ENCODE measurements at places on chromosomes 7 and 10.
A peak's percentile ranks its signal among the peaks of the same experiment; 100 is the strongest.

DNA sequence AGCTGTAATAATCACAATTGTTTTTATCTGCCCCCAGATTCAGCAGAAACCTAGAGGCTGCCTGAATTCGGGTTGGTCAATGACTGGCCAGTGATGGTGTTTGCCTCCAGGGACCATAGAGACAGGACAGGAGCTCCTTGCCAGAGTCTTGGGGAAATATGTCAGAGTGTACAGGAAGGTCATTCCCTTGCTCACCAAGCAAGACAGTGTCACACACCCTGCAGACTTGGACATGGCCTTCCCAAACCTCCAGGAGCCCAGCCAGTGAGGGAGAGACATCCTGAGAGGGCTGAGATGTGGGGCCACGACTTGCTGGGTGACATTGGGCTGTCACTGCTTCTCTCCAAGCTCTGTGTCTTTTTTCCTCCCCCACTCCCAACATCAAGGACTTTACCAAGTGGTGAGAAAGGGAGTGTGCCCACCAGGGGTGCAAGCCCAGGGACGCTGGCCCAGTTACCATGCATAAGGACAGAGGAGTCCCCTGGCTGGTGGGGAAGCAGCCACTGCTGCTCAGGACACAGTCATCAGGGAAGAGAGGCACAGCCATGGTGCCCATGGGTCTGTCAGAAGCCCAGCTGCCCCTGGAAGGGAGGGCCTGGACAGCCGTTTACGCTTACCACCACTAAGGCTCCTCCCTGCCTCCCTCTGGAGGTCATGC lies 25.3 kb upstream of the C10orf53 start:
- no peak for DNase-seq

GRCh38 chr7:157568770-157569584 lies 232.2 kb downstream of the DNAJB6 start:
- peak; percentile 79 for DNase-seq

- no peak for DNase-seq
Observed at GRCh38 chr7:19305698-19306097, 160.5 kb upstream of the FERD3L start.

DNA sequence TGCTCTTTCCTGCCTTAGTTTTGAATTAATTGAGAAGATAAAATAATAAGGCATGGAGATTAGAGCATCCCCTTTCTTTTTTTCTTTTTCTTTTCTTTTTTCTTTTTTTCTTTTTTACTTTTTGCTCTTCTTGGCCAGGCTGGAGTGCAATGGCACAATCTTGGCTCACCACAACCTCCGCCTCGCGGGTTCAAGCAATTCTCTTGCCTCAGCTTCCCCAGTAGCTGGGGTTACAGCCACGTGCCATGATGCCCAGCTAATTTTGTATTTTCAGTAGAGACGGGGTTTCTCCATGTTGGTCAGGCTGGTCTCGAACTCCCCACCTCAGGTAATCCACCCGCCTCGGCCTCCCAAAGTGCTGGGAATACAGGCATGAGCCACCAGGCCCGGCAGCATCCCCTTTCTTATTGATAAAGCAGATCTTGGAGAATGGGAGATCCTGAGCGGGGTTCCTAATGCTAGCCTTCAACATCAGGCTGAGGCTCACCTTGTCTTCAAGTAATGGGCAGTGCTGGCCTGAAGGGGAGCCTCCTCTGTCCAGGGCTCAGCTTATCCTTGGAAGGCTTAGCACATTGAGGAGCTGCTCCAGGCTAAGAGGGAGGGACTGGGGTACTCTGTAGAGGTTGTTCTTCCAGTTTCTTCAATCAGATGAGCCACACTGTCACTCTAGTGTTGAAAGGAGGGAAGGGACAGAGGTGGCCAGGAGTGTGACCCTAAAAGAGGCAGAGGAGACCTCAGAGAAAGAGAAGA lies 27.9 kb downstream of the GSTO2 start:
- no peak for DNase-seq

- peak; percentile 74 for DNase-seq
Observed at GRCh38 chr7:70788276-70788675, 343.7 kb upstream of the GALNT17 start.

GRCh38 chr7:105268511-105269392 lies 120.0 kb downstream of the SRPK2 start:
- DNase-seq: peak; percentile 56

DNA sequence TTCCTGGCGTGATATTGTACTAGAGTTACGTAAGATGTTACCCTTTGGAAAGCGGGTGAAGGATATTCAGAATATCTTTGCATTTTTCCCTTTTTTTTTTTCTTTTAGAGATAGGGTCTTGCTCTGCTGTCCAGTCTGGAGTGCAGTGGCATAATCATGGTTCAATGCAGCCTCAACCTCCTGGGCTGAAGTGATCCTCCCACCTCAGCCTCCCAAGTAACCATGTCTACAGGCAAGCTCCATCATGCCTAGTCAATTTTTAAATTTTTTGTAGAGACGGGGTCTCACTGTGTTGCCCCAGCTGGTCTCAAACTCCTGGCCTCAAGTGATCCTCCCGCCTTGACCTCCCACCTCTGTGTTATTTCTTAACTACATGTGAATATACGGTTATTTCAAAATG lies 18.4 kb downstream of the VPS41 start:
- DNase-seq: no peak

DNA sequence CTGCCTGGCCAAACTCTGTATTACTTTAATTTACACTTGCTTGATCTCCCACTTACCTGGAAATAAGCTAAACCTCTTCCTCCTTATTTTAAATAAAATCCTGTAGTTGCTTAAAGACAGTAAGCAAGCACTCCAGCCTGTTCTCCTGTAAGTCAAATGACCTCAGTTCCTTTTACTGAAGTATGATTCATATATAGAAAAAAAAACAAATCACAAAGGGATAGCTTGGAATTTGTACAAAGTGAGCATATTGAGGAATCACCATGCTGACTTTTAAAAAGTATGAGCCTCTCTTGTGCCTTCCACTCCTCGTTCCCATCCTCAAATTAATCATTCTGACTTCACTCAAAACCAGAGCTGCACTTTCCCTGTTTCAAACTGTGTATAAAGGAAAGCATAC lies 52.0 kb downstream of the C10orf90 start:
- no peak for DNase-seq

DNA sequence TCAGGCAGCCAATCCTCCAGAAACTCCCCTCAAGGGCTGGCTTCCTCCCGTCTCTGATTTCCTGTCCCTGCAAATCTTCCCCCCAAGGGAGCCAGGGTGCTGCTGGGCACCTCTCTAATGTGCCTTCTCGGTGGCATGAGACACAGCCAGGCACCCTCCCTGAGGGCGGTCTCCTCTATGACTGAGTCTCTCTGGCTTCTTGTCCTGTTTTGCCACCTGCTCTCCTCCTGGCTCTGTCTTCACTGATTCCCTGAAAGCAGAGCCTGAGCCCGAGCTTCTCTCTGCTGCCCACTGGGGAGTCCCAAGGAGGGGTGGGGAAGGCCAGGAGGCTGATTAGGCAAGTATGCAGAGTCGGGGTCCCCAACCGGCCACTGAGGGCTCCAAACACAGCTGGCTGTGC lies 60.4 kb upstream of the INSIG1 start:
- no peak for DNase-seq

GRCh38 chr10:88036126-88036525 lies 172.7 kb downstream of the PTEN start:
- DNase-seq: no peak

GRCh38 chr7:43847496-43847895 lies 21.8 kb downstream of the MRPS24 start:
- no peak for DNase-seq

DNA sequence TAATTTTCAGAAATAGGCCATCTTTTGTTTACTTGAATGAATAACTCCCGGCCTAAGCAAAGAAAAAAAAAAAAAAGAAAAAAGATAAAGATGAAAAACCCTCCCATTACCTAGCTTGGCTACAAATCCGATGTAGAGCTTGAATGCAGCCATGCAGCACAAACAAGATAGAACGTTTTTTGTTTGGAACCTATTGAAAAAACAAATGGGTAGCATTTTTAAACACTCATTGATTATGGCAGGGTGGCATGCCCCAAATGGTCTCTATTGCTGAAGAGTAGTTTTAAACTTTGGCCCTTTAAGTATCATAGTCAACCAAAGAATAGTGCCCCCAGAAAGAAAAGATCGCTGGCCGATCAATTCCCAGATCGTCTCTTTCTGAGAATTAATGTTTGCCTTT lies 84.4 kb downstream of the VTI1A start:
- DNase-seq: no peak

DNA sequence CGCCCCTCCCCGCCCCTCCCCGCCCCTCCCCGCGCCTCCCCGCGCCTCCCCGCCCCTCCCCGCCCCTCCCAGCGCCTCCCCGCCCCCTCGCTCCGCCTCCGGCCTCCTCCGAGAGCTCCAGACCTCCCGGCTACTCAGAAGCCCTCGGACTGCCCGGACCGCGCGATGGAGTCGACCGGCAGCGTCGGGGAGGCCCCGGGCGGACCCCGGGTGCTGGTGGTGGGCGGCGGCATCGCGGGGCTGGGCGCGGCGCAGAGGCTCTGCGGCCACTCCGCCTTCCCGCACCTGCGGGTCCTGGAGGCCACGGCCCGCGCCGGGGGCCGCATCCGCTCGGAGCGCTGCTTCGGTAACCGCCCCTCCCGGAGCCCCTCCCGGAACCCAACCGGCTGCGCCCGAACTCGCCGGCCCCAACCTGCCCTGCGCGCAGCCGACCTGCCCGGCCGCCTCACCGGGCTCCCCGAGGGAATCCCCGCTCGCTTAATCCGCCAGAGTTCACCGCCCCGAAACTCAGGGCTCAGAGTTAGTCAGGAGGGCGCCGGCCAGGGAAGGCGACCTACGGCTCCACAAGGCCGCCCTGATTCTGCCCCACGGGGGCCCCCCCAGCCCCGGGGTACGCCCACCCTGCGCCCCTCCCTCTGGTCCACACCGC lies at the start of gene PAOX:
Gene PAOX, plus strand, starts transcription at position 111 of the 649 bp plus-strand sequence. Its CDS starts 55 bp downstream, at position 166.
- no peak for DNase-seq

GRCh38 chr10:60747817-60748469 lies 30.3 kb upstream of the CDK1 start:
- no peak for DNase-seq

DNA sequence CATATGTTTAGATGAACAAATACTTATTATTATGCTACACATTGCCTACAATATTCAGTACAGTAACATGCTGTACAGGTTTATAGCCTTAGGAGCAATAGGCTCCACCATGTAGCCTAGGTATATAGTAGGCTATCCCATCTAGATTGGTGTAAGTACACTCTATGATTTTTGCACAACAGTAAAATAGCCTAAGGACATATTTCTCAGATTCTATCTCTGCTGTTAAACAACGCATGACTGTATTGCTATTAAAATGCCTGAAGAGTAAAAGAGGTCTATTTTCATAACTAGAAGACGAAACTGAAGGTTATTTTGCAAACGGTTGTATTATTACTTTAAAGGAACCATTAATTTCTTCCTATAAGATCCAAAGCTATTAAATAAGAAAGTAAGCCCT lies 88.3 kb downstream of the SEMA3A start:
- no peak for DNase-seq

GRCh38 chr10:93516006-93516380 lies 19.6 kb downstream of the CEP55 start:
- no peak for DNase-seq
